ENCODE measurements at places on chromosomes 7 and 10. TPM values are rescaled to one million over a fixed set of nuclear protein-coding genes. Genes with fewer than 3 reads are reported as not detected.

GRCh38 chr10:62907470-62908212, 91.5 kb upstream of the EGR2 start:
- no peak for DNase-seq

The MET gene
- 7.5 TPM for total RNA-seq

The PON3 gene
- total RNA-seq = not detected

The NRCAM gene
- 5.4 TPM for total RNA-seq

GRCh38 chr7:53113424-53113823, 78.0 kb downstream of the POM121L12 start:
- no peak for DNase-seq

All from fibroblast of the aortic adventitia (primary cell).